Urothelium cell line (cell line): ENCODE measurements at places on chromosomes 2 and 18.

- DNase-seq: no peak
Measured at GRCh38 chr18:26097563-26097962, 7.2 kb upstream of the SS18 start.

DNA sequence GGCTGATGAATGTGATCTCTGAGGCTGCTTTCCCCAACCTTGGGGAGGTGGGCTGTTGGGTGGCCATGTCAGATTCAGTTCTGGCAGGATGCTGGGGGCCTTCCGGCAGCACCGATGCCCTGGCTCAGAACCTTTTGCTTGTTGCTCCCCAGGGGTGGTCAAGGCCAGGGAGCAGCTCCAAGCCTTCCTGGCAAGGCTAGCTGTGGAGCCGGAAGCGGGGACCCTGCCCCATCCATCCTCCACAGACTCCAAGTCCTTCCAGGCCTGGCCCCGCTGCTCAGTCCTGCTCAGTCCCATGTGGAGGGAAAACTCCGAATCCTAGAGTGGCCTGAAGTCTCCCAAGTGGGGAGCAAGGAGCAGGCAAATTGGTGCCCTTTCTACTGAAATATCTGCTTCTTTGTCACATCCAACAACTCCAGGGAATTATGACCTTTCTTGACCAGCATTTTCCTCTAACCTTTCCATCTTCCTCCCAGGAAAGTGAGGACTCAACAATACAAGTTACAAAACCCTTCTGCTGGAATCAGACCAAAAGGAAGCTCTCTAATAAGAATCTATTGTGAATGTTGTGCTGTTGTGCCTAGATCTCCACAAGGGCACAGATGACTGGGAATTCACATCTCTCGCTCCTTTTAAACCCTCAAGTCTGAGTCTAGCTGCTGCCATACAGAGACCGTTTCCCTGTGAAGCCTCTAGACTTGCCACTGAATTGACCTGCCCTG, 134.0 kb downstream of the MCFD2 start:
- no peak for DNase-seq

- no peak for DNase-seq
Measured at GRCh38 chr18:37284260-37284659, 281.3 kb downstream of the CELF4 start.

GRCh38 chr2:18106841-18107240, 228.4 kb downstream of the KCNS3 start:
- no peak for DNase-seq

GRCh38 chr2:231890896-231891513, 35.2 kb downstream of the NPPC start:
- no peak for DNase-seq

DNA sequence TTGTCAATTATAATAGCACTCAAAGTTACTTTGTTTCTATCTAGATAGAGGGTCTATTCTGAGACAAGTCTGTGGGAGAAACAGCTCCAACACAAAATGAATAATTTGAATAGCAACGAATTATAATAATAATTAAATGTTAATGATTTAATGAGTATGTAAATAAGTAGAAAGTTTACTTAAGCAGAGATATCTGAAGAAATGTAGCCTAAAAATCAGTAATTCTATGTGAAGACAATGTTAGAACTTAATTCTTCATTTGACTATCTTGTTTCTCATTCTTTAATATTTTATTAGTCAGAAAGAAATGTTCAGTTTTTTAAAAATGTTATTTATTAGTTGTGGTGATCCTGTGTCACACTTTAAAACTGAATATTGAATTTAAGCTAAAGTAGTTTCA, 161.2 kb downstream of the PLEKHA3 start:
- DNase-seq: no peak

DNA sequence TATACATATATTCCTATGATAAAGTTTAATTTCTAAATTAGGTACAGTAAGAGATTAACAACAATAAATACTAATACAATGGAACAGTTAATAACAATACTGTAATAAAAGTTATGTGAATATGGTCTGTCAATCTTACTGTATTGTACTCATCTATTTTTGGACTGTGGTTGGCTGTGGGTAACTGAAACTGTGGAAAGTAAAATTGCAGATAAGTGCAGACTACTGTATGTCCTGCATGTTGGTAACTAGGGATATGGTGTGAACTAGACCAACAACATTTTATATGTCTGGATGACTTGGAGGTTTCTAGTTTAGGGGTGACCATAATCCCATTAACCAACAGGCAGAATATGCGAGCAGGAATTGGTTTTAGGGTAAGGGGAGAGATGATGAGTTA, 23.3 kb downstream of the PHLPP1 start:
- DNase-seq: no peak

GRCh38 chr2:31987454-31988220, 23.2 kb downstream of the MEMO1 start:
- no peak for DNase-seq

- no peak for DNase-seq
Measured at GRCh38 chr2:11684894-11685460, 15.0 kb upstream of the NTSR2 start.

DNA sequence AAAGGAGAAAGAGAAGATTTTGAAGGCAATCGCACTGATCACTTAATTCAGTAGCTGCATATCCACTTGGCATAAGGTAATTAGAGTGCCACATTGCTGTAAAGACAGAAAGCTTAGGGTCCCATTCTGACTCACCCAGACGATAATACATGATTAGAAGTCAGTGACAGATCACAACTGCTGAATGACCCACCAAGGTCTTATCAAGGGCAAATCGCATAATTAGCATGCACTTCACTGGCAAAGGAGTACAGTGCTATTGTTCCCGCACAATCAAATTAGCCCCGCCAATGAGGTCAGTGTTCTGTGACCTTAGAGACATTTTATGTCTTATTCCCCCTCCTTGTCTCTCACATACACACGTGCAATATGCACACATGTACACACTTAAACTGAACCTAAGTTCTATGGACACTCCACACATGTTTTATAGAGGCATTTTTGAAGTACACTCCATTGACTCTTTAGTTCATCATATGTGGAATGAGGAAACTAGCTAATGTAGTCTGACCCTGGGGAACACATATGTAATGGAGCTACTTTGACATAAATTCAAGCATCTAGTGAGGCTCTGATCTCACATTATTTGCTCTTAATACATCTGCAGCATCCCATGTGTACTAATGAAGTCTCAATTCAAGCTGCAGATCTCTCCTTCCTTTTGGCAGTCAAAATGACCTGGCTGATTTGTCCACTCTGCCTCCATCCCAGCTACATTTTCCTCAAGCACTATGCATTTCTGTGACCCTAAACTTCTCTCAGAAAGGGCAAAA, 673.8 kb upstream of the FANCL start:
- no peak for DNase-seq

GRCh38 chr2:126864861-126865260, 33.8 kb upstream of the TEX51 start:
- no peak for DNase-seq

DNA sequence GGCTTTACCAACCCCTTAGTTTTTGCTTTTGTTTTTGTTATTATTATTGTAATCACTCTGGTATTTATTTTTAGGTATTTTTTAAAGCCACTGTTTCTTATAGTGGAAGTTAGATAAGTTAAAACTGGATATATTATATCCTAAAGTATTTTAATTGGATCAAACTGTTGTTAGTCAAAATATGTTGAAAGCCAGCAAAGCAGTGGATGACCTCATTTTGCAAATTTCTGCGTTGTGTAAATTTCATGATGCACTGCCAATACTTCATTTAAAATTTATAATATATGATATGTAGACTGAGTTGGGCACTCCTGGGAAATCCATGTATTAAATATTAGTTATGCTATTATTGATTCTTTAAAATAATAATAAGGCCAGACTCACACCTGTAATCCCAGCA, 661.7 kb upstream of the NRXN1 start:
- DNase-seq: no peak

- DNase-seq: no peak
Measured at GRCh38 chr18:34283506-34283905, 58.8 kb upstream of the NOL4 start.

DNA sequence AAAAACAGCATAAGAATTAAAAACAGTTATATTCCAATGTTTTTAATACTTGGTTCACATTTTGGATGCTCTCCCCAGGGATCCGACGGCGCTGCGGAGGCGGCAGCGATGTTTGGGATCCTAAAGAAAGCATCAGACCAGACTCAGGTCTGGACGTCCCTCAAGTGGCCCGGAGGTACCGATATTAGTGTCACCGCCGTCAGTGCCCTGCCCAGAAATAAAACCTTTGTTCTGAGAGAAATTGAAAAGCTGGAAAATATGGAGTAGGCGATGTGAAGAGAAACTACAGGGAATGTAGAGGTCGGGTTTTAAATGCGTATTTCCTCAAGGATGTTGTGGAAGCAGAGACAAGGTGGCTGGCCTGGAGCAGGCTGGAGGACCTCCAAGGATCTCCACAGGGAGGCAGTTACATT, 683 bp upstream of the TBC1D8 start:
- DNase-seq: no peak

GRCh38 chr2:239456940-239457339, 56.1 kb upstream of the HDAC4 start:
- DNase-seq: no peak

DNA sequence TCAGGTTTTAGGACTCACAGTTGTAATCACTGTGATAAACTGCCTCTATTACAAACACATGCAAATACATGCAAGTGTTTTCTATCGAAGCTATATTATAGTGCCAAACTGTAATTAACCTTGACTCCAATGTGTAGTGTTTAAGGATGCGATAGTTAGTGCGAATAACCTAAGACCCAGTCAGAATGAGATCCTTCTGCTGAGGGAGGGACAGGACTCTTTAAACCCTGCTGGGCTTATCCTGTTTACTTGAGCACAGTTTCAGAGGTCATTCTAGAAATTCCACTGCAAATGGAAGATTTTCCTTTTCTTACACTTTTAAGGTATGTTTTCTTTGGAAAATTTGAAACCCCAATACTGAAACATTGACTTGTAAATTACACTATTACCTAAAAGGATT, 68.2 kb downstream of the CALCRL start:
- no peak for DNase-seq

GRCh38 chr2:236968880-236969534, 116.7 kb upstream of the COPS8 start:
- DNase-seq: no peak

- DNase-seq: no peak
Measured at GRCh38 chr2:5377323-5377722, 314.9 kb upstream of the SOX11 start.

GRCh38 chr18:10239103-10239502, 215.3 kb upstream of the APCDD1 start:
- DNase-seq: no peak

GRCh38 chr2:27441226-27441926, 805 bp upstream of the KRTCAP3 start:
- no peak for DNase-seq

GRCh38 chr2:9208875-9209274, 2.3 kb downstream of the ASAP2 start:
- DNase-seq: no peak

- DNase-seq: no peak
Measured at GRCh38 chr2:204437815-204438756, 107.2 kb upstream of the PARD3B start.

- no peak for DNase-seq
Measured at GRCh38 chr2:149606251-149606811, 18.8 kb upstream of the MMADHC start.

GRCh38 chr2:32947484-32948143, 861 bp downstream of the LTBP1 start:
- DNase-seq: peak; percentile 63

- no peak for DNase-seq
Measured at GRCh38 chr2:165787334-165787733, 6.7 kb downstream of the GALNT3 start.

GRCh38 chr2:55090702-55091101, 40.5 kb upstream of the RTN4 start:
- no peak for DNase-seq

- DNase-seq: no peak
Measured at GRCh38 chr2:79638954-79639353, 126.1 kb downstream of the CTNNA2 start.

- DNase-seq: no peak
Measured at GRCh38 chr2:194304191-194304590, 1352.8 kb upstream of the SLC39A10 start.

DNA sequence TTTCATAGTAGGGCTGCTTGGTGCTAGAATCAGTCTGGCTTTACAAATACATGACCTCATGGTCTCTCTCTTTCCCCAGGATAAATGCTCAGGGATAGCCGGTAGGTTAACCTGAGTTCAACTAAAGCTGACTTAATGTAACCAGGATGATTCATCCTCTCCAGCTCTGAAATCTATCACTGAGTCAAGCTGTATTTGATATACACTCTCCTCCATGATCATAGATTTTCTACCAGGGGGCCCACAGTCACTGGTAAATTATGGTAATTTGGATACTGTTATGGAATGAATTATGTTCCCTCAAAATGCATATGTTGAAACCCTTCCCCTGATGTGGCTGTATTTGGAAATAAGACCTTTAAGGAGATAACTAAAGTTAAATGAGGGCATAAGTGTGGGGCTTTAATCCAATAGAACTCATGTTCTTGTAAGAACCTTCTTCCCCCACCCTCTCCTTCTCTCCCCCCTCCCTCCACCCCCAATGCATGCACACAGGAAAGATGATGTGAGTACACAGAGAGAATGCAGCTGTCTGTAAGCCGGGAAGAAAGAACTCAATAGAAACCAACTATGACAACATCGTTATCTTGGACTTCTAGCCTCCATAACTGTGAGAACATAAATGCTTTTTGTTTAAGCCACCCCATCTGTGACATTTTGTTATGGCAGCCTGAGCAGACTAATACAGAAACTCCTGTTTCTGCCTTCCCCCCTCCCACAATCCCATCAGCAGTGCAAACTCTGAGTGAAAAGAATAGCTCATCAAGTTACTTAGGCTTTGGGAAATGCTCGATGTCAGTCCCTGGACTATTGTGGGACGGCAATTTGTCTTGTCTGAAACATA, 134.9 kb upstream of the KYNU start:
- DNase-seq: peak; percentile 9

DNA sequence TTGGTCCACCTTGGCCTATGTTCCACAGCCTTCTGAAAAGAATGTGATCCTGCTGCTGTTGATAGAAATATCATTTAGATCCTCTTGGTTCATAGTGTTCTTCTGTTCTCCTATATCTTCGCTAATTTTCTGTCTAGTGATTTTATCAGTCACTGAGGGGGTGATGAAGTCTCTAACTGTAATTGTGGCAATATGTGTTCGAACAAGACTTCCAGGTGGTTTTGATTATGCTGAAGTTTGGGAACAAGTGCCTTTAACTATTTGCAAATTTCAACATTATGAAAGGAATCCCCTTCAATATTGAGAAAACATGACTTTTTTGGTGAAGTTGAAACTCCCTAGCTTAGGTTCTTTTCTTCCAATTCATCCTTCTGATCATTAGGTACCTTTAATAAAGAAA, 140.4 kb downstream of the MTX2 start:
- DNase-seq: no peak

DNA sequence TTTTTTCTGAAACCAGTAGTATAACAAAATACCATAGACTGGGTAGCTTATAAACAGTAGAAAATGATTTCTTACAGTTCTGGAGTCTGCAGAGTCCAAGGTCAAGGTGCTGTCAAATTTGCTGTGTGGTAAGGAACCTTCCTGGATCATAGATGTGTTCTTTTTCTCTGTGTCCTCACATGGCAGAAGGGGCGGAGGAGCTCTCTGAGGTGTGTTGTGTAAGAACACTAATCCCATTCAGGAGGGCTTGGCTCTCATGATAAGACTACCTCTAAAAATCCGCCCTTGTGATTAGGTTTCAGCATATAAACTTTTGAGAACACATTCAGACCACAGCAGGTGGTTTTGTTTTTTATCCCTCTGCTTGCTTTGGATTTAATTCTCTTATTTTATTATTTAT, 25.7 kb downstream of the ANKRD62 start:
- DNase-seq: no peak
